ENCODE measurements at places on chromosomes 6 and 20. TPM values are rescaled to one million over a fixed set of nuclear protein-coding genes. Genes with fewer than 3 reads are reported as not detected.

- DNase-seq, result peak; percentile 28
These were observed 9.0 kb downstream of the PTPN1 start for GRCh38 chr20:50519036-50519762.

DNA sequence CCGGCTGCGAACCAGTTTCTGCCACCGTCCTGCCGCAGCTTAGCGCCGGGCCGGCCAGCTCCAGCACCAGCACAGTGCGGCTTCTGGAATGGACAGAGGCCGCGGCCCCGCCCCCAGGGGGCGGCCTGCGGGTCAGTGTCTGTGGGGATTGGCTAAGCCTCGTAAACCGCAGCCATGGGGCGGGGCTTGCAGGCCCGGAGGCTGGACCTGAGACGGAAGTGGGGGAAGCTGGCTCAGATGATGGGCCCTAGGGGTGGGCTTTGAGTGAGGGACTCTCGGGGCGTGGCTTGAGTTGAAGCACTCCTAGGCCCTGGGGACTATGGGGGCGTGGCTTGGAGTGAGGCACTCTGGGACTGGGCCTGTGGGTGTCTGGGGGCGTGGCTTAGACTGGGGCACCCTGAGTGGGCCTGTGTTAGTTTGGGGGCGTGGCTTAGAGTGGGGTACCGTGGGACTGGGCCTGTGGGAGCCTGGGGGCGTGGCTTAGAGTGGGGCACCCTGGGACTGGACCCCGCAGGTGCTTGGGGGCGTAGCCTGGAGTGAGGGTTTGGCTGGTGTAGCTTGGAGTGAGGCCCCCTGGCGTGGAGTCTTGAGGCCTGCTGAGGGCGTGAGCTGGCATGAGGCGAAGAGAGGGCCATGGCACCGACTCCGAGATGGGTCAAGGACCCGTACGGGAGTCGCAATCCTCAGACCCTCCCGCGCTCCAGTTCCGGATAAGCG lies 6.6 kb downstream of the L3MBTL1 start:
- peak; percentile 94 for DNase-seq

- no peak for DNase-seq
These were observed 108.6 kb downstream of the NRN1 start for GRCh38 chr6:5898102-5898501.

GRCh38 chr20:25394996-25395395 lies 4.4 kb upstream of the ABHD12 start:
- no peak for DNase-seq

DNA sequence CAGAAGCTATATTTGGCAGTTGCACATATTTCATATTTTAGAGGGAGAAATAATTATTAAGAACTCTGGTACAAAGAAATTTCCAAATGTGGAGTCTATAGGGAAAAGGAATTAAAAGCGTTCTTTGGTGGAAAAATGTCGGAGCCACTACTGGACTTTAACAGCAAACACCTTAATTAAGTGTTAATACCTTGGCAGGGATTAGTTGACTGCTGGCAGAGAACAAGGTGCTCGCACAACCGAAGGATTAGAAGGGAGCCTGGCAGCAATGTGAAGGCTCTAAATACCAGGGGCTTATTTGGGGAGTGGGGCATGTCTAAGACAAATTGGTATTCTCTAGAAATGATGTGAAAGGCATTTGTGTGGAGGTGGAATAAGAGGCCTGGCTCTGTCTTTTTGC lies 98.9 kb downstream of the PAK5 start:
- DNase-seq, result no peak

GRCh38 chr6:11460837-11461661 lies 76.5 kb upstream of the TMEM170B start:
- DNase-seq, result no peak

GRCh38 chr20:58612121-58612691 lies 38.9 kb upstream of the STX16 start:
- no peak for DNase-seq

DNA sequence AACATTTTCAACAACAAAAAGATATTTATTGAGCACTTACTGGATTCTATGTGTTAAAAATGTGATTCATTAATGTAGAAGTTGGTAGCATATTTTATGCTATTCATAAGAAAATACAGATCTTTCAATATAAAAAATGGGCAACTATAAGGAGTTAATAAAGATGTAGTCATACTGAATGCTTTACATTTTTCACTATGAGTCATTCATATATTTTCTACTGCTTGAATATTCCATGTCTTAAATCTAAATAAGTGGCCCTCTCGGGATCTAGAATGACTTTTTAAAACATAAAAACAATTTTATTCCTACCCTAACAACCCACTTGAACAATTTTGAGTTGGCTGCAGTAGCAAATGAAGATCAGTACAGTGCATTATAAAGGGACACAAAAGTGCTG lies 362.1 kb downstream of the PHF3 start:
- no peak for DNase-seq

GRCh38 chr6:71040043-71040442 lies 83.2 kb upstream of the B3GAT2 start:
- no peak for DNase-seq

DNA sequence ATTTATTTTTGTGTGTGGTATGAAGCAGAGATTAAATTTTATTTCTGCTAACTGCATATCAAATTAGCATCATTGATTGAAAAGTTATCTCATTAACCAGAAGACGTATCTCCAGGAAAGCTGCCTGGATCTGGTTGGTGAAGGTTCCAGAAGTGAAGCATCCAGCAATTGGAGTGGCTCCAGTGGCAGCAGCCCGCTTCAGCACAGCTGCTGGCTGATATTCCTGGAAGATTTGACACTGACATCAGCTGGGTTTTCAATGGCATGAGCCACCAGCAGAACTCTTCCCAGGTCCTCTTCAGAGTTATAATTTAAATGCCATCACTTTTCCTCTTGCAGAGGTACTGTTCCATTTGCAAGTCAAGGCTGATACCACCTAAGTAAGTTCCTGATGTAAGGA lies 363.5 kb downstream of the BCKDHB start:
- DNase-seq, result no peak

DNA sequence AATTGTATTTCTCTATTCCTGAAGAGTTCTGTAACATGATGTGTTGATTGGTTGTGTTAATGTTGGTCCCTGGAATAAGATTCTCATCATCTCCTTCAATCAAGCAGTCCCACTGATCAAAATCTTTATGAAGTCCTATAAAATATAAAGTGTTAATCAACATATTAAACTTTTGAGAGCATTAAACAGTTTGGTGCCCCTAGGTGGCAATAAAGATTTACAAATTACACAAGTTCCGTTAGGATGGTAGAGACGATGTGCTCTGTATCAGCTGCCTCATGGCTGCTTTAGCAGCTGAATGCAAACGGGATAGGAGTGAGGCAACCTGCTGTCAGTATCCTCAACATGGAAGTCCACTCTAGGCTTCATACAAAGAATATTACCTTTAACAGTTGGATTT lies 16.9 kb downstream of the TDRD6 start:
- DNase-seq, result no peak

Gene CAGE1
- total RNA-seq, result 0.10 TPM

GRCh38 chr20:56943946-56944945 lies 315.1 kb downstream of the TFAP2C start:
- no peak for DNase-seq

Gene EDN1
- not detected for total RNA-seq

Gene NDUFAF5
- 31.5 TPM for total RNA-seq

- no peak for DNase-seq
These were observed 137.3 kb upstream of the SNX9 start for GRCh38 chr6:157685596-157686280.

- no peak for DNase-seq
These were observed 47.6 kb downstream of the MDGA1 start for GRCh38 chr6:37650071-37650481.

Gene HNF4A
- not detected for total RNA-seq

DNA sequence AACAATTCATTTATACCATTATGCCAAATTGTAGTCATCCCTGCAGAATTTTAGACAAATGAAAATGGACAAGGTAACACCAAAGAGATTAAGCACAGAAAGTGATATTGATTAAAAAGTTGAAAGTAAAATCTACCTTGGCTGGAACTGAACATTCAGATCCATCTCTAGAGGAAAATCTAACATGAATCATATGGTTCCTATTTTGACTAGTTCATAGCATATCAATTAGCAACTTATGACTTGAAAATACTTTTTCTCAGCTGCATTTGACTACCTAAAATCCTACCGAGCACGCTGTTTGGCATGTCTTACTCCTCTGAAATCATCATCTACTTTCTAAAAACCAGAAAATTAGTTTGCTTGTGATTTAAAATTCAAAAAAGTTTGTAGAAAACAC lies 22.6 kb downstream of the PSMB9 start:
- no peak for DNase-seq

Gene LAMA2
- 3.0 TPM for total RNA-seq

Gene HLA-E
- 481 TPM for total RNA-seq

Gene C6orf52
- total RNA-seq, result 6.3 TPM

Gene RAB44
- not detected for total RNA-seq

GRCh38 chr6:160273750-160274149 lies 15.1 kb upstream of the SLC22A2 start:
- DNase-seq, result no peak

- DNase-seq, result no peak
These were observed 25.2 kb downstream of the DLL1 start for GRCh38 chr6:170265655-170266054.

Gene ADGB
- total RNA-seq, result not detected

DNA sequence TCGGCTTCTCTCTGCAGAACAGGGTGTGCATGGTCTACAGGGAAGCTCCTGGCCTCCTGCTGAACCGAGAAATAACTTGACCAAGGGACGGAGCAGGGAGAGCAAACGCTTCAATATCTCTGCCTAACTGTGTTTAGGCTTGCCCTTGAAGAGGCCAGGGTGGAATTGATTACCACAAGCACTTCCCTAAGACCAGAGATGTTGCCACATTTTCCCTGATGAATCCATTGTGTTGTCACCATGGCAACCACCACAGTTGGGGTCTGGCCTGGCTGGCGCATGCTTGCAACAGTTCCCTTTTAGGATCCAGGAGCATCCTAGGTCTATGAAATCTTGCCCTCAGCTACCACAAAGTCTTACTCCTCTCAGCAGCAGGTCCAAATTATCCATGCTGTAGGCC lies 213.5 kb upstream of the SULF2 start:
- DNase-seq, result no peak

GRCh38 chr6:29831776-29832175 lies 4.2 kb downstream of the HLA-G start:
- DNase-seq, result no peak

Gene NTSR1
- total RNA-seq, result not detected

Gene ALDH5A1
- total RNA-seq, result 20.9 TPM

Gene PXMP4
- total RNA-seq, result 6.9 TPM

DNA sequence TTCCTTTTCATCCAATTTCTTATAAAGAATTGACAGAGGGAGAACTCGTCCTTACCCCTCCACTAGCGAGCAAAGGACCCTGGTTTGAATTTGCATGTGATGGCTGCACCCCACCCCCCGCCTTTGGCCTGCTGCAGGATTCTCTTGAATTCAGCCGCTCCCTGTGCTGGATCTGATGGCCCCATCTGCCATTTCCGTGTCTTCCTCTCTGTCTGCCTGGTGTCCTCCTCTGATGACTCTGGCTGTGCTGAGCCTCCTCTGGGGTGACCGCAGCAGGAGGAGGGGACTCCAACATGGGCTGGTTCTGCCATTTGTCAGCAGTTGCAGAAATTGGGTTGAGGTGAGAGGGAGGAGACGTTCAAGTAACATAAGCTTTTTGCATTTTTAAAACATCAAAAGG lies 188.8 kb downstream of the DLL1 start:
- DNase-seq, result no peak

DNA sequence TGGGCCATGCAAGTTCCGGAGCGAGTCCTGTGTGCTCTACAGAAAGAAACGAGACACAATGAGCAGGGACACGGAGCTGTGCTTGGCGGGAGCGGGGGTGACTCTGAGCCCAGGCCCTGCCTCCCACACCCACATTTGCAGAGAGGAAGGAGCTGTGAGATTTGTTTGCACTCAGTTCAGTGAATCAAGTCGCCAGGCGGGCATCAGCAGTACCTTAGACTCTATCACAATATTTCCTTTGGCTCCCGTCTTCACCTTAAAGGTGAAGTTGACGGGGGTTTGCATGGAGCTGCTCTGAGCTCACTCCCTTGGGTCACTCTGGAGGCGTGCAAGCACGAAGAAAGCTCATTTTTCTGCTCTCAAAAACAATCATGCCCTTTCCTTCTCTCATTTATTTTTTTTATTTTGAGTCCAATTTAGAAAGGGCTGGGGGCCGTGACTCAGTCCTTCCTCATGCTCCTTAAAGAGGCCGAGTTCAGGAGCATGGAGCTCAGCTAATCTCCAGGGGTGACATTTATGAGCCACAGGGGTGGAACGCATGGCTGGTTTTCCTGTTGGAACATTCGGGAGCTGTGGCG lies 188.2 kb downstream of the NFATC2 start:
- no peak for DNase-seq

- no peak for DNase-seq
These were observed 2.8 kb upstream of the FANCE start for GRCh38 chr6:35449287-35449881.

DNA sequence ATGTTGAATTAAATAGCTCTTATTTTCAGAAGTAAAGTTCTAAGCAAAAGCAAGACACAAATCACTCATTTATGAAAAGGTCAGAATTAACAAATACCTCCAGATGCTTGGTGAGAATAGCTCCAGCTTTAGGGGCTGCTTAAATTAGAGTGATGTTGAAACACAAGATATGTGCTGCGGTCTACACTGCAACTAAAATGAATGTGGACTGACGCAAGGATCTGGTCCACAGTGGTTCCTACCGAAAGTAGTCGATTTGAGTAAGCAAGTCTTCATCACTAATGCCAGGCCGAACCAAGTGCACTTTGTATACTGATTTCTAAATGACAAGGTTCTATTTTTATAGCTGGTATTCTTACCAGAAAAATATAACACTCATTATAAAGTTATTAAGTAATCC lies 96.3 kb downstream of the PRDM1 start:
- DNase-seq, result no peak

DNA sequence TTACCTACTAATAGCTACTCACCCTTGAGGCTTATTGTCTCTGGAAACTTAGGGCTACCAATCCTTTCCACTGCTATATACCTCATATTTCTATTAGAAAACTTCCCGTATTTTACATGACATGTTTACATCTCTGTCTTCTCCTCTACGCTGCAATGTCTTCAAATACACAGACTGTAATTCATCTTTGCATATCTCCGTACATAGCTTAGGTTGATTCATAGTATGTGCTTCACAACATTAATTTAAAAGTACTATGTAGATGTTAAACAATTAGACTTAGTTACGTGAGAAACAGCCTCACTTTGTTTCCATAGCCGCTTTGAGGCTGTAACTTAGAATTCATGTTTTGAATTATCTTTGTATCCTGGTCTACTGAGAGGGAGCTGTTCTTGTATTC lies 35.1 kb upstream of the FKBP1C start:
- no peak for DNase-seq

DNA sequence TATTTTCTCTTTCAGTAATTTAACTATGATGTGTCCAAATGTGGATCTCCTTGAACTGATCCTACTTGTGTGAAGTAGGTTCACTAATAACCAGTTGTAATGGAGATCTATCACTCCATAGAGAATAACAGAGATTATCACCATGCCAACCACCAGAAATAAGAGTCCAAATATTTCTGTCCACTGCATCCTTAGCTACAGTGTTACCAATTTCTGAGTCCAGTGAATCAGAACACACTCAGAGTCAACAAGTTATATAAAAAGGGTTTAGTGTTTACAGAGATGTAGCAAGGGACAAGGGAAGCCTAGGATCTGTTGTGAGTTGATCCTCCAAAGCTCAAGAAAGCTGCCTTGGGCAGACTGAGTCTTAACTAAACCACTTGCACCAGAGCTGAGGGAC lies 882.8 kb downstream of the TBC1D32 start:
- DNase-seq, result no peak
